ENCODE measurements at places on chromosomes 4 and X. TPM values are rescaled to one million over a fixed set of nuclear protein-coding genes. Genes with fewer than 3 reads are reported as not detected.

ADAMTS3 gene
- not detected for total RNA-seq

ENOPH1 gene
- total RNA-seq: 30.7 TPM

GPRASP2 gene
- 4.8 TPM for total RNA-seq

OSTC gene
- total RNA-seq: 86.7 TPM

ELOVL6 gene
- 19.5 TPM for total RNA-seq

DIPK2B gene
- total RNA-seq: not detected

AMTN gene
- 0.18 TPM for total RNA-seq

PCDH10 gene
- total RNA-seq: 0.12 TPM
